SW480 (cell line): ENCODE measurements at places on chromosomes 16 and 17.

DNA sequence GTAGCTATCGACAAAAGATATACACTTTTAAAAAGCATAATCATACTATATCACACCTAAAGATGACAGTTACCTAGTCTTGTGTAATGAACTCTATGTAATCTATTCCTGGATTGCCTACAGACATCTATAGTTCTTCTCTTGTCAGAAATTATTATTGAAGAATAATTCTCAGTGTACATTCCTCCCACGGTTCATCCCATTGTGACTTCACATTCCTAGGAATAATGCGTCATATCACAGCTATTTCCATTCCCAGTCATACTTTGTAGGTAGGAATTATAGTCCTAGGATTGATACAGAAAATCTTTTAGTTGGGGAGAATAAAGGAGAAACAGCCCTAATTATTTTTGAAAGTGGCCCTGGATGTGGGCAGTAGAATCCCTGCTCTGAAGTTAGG lies 44.0 kb upstream of the ABCC11 start:
- no peak for DNase-seq

- no peak for DNase-seq
Observed at GRCh38 chr17:48928876-48929811, 15.5 kb downstream of the SNF8 start.

DNA sequence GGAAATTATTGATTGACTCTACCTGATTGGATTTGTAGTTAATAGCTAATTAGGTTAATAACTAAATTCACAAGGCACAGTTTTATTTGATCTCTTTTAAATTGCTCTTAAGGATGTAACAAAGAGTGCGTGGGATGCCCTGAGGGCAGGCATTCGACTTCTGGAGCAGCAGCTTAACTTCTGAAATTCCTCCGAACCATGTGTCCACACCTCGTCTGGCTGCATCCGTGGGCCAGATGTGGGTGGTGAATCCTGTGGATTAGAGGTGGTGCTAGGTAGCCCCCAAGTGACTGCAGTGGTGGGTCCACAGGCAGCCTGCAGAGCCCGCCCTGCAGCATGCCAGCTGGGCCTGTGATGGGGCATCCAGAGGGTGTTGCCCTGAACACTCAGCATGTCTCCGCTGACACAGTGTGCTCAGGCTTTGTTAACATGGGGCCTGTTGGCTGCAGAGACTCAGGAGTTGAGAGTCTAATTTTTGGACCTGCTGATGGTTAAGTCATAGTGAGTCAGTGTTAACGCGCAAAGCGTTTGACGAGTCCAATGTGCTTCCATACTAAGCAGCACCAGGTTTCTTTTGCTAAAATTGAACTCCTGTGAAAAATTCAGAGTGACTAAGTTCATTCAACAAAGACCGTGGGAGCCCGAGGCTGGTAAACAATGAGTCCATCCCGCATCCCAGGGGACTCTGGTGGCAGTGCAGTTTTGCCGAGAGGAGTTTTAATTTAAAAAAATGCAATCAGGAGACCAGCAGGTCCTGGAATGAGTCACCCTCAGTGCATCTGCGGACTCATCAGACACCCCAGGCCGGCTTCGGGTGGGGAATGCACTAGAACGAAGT lies 3.8 kb upstream of the NPB start:
- DNase-seq: no peak

DNA sequence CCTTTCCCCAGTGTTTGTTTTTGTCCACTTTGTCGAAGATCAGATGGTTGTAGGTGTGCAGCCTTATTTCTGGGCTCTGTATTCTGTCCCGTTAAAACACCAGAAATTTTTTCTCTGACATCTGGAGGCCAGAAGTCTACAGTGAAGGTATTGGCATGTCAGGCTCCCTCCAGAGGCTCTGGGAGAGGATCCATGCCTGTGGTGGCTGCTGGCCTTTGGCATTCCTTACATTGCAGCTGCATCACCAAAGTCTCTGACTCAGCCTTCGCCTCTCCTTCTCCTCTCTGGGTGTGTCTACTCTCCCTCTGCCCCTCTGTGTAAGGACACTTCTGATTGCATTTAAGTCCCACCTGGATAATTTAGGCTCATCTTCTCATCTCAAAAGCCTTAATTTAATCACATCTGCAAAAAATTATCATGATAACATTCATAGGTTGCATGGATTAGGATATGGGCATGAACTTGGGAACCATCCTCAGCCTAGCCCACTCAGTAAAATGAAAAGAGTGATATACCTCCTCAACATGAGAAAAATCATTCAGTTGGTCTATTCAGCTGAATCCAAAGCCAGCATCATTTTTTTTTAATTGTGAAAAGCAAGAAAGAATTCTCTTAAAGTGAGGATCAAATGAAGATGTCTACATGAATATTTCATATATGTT lies 78.0 kb downstream of the MAP2K6 start:
- peak; percentile 40 for DNase-seq

DNA sequence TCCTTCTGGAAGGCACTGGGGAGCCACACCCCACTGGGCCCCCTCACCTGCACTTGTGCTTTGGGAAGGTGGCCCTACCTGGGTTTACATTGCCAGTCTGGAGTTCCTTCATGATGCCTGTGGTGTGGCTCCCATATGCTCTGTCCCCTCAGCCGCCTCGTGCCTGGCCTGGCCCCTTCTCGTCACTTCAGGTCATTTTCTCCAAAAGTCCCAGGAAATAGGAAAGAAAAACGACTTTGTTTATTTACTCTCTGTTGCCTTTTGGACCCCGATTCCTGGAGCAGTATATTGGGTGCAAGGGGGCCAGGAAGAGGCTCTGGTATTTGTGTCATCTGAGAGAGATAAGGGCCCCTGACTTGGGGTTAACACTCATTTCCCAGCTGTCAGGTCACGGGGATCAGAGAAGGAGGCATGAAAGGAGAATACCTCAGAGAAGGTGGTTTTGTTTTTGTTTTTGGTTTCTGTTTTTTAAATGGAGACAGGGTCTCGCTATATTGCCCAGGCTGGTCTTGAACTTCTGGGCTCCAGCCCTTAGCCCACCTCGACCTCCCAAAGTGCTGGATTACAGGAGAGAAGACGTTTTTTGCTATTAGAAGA lies 4.7 kb downstream of the SOCS3 start:
- DNase-seq: no peak

GRCh38 chr17:58387834-58388233 lies 29.5 kb downstream of the RNF43 start:
- DNase-seq: peak; percentile 81

DNA sequence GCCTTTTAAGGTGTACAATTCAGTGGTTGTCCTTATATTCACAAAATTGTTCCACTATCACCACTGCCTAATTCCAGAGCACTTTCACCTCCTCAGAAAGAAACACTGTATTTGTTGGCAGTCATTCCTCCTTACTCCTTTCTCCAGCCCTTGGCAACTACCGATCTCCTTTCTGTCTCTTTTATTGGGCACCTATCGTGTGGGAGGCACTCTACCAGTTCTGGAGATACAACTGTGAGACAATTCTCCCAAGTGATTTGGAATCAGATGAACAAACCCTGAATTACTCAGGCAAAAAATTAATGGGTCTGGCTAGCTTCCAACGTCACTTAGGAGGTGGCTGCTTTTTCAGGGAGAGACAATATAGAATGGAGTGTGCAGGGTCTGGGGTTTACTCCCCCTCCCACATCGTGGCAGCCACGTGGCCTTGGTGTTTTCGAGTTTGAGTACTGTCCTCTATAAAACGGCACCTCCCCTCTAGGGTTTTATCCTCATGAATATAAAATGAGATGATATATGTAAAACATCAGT lies 63.9 kb downstream of the SHISA9 start:
- no peak for DNase-seq

GRCh38 chr16:85628645-85629044 lies 15.5 kb downstream of the GSE1 start:
- no peak for DNase-seq

GRCh38 chr17:15917438-15918027 lies 27.4 kb upstream of the ADORA2B start:
- DNase-seq: no peak

GRCh38 chr17:67139289-67139688 lies 94.9 kb downstream of the CACNG1 start:
- DNase-seq: no peak

- no peak for DNase-seq
Observed at GRCh38 chr16:24810951-24811843, 34.6 kb upstream of the SLC5A11 start.

DNA sequence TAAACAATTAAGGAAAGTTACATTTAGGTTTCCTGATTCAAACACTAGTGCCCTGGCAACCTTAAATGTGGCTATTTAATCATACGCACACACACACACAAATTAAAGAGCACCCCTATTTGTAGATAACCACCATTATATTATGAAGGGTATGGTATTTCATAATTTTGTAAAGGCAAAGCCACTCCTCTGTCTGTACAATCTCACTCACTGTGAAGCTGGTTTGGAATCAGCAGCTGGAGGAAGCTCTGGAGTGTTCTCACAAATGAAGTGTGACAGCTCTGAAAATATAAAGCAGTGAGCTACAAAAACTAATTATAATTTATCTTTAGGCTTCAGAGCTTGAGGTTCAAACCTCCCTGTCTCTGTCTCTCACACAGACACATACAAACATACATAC lies 57.9 kb upstream of the KCNJ16 start:
- DNase-seq: no peak

- DNase-seq: no peak
Observed at GRCh38 chr17:57902117-57902799, 52.4 kb upstream of the MRPS23 start.

DNA sequence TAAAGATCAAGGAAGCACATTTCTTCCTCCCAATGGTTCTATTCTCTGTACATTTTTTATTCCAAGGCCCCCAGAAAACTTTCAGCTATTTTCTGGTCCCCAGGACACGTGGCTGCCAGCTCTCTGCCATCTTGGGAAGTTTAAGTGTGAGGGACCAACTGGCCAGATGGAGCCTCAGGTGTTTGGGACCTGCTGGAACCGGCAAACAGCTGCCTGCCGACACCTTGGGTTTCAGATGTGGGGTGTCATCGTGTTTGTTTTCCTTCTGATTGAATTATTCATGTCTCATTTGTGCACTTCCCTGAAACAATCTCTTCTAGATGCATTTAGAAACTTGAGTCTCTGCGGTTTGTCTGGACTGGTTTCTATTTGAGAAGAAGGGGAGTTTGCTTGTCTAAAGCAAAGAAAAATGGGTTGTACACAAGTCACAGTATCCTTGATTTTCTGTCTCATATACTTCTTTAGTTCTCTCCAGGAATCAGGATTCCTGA lies 386.5 kb downstream of the SLC39A11 start:
- DNase-seq: no peak

GRCh38 chr16:20352615-20353014 lies at the start of gene UMOD:
Gene UMOD, minus strand, starts transcription at chr16:20352715. Its CDS starts 1,978 bp downstream, at chr16:20350737.
- no peak for DNase-seq

- DNase-seq: no peak
Observed at GRCh38 chr16:55468352-55468990, 10.5 kb upstream of the MMP2 start.

DNA sequence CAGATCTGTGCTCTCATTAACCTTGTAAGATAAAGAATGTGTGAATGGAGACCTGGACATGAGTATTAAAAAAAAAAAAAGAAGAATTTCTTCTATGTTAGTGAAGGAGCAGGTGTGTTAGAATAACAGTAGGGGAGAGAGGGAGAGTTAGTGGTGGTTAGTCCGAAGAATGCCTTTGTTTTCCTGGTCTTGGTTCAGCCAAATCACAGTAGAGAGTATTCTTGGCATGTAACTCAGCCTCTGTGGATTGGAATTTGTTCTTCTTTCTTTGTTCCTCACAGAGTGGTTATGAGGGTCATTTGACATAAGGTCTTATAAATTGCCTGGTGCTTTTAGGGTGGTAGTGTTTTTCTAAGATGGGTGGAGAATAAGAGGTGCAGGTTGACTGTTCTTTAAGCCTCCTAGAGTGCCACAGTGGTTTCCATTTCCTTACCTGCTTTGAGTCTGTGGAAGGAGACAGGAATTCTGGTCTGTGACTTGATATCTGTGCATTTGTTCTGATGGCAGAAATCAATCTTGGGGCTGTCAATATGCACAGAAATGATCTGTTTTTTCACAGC lies 17.6 kb downstream of the NUP93 start:
- DNase-seq: no peak

GRCh38 chr16:74291176-74291575 lies 5.4 kb upstream of the PSMD7 start:
- no peak for DNase-seq

DNA sequence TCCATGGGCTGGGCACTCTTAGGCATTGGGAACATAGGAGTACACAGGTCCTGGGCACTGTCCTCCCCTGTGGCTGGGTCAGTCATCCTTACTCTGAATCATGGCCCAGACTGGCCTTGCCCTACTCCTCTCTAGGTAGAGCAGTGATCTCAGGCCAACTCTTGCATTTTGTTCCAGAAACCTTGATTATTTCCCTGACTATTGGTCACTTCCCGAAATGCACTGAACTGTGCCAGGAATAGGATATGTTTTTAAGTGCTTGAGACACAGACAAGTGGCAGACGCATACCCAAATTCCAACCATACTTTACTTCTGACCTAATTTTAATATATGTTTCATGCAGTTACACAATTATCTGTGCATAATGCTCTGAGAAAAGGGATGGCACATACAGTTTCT lies 10.3 kb downstream of the KRABD2 start:
- no peak for DNase-seq

- DNase-seq: no peak
Observed at GRCh38 chr16:56067406-56067805, 123.9 kb upstream of the GNAO1 start.

DNA sequence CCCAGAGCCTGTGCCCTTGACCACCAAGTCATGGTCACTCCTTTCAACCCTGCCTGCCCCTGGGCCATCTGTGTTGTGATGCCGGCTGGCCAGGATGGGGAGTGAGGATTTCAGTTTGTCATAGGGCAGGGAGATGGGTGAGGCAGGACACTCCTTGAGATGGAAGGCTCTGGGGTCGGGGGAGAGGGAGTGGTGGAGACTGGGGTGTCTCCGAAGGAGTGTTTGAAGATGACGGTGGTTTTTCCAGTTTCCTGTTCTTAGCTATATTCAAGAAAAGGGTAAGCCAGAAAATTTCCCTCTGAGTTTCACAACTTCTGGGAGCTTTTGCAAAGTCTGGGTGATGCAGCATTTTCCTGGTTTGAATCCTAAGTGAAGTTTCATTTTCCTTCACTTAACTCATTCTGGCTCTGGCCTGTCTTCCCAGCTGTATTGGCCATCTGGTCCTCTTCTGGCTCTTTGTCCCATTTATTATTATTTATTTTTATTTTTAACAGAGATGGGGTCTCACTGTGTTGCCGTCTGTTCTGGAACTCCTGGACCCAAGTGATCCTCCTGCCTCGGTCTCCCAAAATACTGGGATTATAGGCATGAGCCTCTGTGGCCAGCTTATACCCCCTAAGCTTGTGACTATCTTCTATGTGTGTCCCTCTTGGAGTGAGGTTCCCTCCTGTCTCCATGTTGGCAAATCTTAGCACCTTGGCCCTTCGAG lies 27.7 kb downstream of the ABCC1 start:
- DNase-seq: no peak

DNA sequence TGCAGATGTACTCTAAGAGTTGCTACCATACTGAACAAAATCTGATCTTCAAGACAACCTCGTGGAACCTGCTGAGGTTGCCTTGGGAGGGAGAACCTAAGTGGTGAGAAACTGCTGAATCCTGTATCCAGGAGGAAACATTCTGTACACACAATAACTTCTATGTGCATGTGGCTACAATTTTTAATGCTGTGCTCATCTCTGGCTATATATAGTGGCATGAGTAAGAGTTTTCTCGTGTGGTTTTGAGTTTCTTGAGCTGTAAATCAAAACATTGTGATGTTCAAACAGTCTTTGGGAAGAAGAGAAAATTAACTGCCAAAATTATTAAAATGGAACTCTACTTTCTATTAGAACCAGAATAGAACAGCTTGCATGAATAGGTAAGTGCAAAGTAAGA lies 206.8 kb downstream of the CA10 start:
- DNase-seq: no peak
